Heart right ventricle (tissue), 16 donors: ENCODE measurements at places on chromosomes 7 and 10. TPM values are rescaled to one million over a fixed set of nuclear protein-coding genes. Genes with fewer than 3 reads are reported as not detected.
A peak's percentile ranks its signal among the peaks of the same experiment; 100 is the strongest.

GDF2 gene
- not detected for total RNA-seq

PTF1A gene
- not detected for total RNA-seq

PTER gene
- 15.5 TPM for total RNA-seq

EPDR1 gene
- total RNA-seq = 75.0 TPM

POU6F2 gene
- total RNA-seq = 0.44 TPM

CPA4 gene
- not detected for total RNA-seq

RGS10 gene
- total RNA-seq = 3.1 TPM

PCLO gene
- 2.3 TPM for total RNA-seq

- no peak for DNase-seq
These were observed 613.8 kb downstream of the PHTF2 start for GRCh38 chr7:78412216-78412858.

GRCh38 chr10:126904818-126905701, at the start of gene DOCK1:
TSS of gene DOCK1 (plus strand) at chr10:126905428. CDS start at chr10:126905518, 90 bp downstream.
- DNase-seq = peak; percentile 75

DNA sequence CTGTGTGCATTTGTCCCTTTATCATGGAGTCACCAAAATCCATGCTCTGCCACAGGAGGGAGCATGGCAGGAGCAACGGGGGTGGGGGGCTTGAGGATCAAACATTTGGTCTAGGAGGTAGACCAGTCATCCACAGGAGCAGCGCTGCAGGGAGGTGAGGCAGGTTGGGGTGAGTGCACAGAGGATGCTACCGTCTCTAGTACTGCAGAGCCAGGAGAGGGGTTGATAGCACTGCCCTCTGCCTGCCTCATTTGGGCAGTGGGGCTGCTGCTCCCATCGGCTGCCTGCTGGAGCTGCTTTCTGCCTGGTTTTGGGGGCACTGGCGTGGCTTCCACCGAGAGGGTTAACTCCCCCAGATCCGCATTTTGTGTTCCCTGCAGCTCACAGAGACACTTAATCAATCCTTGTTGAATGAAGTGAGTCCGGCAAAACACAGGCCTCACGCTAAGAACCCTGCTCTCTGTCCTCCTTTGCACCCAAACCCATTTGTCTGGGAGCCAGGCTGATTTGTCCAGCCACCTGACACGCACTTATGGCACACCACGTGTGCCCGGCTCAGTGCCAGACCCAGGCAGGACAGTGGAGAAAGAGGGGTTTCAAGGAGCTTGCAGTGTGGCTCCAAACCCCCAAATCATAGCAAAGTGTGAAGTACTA, 527.1 kb upstream of the FOXK1 start:
- DNase-seq = no peak

DNA sequence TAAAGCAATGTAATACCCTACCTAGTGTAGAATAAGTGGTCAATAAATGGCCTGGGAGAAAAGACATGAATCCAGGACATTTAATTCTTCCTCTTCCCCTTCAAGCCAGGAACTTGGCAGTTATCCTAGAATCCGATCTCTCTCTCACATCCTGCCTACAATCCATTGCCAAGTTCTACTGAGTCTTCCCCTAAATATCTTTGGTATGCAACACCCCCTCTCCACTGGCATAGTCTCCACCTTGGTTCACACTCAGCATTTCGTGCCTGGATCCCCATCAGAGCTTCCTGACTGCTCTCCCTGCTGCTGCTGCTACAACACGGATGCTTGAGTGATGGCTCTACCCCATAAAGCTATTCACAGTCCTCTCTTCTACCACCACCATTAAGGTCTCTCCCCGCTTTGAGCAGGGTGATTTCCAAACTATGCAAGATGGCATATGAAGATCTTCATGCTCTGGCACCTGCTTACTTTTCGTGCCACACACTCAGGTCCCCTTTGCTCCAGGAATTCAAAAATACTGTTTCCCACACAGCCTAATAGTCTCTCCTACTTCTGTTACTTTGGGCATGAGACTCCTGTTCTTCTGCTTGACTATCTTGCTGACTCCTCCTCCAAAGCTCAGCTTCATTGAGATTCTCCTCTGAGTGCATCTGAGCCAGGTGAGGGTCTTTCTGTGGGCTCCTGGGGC, 4.8 kb downstream of the ANK3 start:
- no peak for DNase-seq

- no peak for DNase-seq
These were observed 688.4 kb downstream of the REEP3 start for GRCh38 chr10:64209561-64209960.

DNA sequence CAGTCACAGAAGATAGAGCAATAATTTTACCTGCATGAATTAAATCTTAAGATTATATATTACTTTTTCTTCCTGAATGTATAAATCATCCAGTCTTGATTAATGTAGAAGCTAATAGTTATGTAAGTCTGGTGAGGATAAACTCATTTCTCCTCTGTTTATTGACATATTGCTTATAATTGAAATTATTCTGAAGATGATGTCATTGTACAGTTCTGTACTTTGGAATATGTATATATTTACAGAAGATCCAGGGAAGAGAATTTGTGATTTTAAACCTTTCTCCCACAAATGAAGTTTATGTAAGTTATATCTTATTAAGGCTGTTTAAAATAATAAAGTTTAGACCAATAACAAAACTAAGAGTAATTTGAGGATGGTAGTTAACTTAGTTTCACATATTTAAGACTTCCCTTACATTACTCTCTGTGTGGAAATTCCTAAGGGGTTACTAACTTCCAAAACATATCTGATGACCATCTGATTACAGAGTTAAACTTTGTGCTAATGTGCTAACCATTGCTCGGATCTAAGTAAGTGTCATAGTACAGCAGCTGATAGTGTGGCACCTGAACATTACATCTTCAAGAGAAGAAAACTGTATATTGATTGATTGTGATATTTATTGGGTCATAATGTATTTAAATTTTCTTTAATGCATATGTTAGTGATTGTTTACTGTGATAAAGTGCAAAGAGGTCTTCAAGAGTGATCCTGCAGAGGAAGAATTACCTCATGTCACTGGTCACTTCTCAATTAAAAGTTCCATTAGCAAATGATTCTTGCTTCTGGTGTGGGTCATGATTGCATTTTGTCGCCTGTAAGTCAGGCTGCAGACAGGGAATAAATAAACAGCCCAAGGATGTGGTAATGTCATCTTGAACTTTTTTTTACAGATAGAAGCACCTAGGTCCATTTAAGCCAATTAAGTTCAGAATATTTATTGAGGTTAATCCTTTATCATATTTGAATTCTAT, 96.9 kb downstream of the UBE3C start:
- DNase-seq = no peak

DNA sequence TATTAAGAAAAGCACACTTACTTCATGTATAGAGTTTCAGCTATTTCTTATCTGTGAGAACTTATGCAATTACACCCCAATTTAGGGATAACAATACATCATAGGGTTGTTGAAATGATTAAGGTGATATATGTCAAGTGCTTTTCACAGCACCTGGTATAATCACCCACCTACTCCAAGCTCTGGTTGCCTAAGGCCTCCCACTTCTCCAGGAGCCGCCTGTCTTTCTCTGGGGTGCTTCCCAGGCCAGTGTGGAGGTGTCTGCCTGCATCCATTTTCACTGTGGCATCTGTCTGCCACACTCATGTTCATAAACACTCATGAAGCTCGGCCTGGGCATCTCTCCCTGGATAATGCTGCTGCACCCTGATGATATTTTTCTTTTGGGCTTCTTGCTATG, 250.3 kb downstream of the STK31 start:
- no peak for DNase-seq

DNA sequence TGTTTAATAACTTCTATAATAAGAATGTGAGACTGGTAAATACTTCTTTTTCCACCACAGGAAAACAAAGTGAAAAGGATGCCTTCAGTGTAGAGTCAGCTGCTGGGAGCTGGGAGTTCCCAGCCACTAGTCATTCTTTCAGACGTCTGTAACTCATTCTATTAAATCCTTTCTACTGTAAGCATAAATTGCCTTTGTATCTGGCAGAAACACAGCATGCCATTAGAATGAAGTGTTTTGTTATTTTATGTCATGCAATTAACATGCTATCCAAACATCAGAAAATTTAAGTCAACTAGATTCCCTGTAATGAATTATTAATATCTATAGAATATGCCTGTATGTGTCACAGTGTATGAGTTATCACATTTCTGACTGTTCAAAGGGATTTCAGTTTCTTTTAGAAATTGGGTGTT, 14.3 kb downstream of the BPGM start:
- DNase-seq = no peak

- DNase-seq = no peak
These were observed 67.9 kb downstream of the RNLS start for GRCh38 chr10:88515235-88515634.

GRCh38 chr7:26305090-26305868, 13.6 kb downstream of the SNX10 start:
- DNase-seq = no peak

DNA sequence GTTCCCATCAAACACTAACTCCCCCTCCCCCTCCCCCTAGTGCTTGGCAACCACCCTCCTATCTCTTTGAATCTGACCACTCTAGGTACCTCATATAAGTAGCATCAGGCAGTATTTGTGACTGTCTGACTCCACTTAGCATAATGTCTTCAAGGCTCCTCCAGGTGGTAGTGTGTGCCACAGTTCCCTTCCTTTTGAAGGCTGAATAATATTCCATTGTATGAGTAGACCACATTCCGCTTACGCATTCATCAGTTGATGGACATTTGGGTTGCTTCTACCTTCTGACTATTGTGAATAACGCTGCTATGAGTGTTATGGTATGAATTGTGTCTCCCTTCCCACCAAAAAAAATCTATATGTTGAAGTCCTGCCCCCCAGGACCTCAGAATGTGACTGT, 89.6 kb downstream of the PRKAG2 start:
- DNase-seq = no peak

DNA sequence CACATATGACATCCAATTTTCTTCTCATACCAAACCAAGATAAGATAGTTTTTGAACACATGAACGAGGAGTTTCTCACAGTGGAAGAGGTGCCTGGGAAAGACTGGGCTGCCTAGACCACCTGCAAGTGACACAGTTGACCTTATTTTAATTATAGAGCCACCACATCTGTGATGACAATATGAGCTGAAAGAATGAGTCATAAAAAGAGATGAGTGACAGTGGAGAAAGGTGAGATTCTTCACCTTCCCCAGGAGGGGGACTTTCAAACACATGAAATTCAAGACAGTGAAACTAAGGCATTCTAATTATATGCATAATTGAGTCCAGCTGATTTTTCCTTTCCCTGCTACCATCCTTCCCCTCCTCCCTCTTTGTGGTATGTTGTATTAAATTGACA, 475.5 kb downstream of the NXPH1 start:
- no peak for DNase-seq

DNA sequence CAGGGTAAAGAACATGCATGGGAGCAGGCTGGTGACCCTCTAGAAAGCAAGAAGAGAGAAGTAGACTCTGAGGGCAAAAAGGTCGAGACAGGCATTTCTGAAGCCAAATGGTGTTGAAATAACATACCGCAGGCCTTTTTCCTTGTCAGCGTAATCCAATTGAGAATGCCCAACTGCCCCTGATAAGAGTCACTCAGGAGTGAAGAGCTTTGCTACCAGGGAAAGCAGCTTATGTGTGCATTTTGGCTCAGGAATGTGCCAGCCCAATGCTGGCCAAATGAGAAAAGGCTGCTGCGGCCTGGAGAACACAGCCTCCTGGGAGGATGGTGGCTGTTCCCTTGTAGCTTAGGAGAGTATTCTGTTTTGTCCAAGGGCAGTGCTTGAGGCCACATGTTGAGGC, 61.4 kb upstream of the NFKB2 start:
- DNase-seq = peak; percentile 42

- no peak for DNase-seq
These were observed 32.8 kb downstream of the HIPK2 start for GRCh38 chr7:139744768-139745677.

DNA sequence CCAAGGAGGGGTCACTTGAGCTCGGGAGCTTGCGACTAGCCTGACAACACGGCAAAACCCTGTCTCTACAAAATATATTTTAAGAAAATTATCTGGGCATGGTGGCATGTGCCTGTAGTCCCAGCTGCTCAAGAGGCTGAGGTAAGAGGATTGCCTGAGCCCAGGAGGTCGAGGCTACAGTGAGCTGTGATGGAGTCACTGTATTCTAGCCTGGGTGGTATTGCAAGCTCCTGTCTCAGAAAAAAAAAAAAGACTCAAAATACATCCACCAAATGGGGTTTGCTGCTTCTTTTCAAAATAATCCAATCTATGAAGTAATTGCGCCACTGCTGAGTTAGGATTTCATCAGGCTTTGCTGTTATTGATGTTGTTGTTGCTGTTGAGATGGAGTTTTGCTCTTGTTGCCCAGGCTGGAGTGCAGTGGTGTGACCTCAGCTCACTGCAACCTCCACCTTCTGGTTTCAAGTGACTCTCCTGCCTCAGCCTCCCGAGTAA, 11.1 kb upstream of the VIM start:
- DNase-seq = no peak

DNA sequence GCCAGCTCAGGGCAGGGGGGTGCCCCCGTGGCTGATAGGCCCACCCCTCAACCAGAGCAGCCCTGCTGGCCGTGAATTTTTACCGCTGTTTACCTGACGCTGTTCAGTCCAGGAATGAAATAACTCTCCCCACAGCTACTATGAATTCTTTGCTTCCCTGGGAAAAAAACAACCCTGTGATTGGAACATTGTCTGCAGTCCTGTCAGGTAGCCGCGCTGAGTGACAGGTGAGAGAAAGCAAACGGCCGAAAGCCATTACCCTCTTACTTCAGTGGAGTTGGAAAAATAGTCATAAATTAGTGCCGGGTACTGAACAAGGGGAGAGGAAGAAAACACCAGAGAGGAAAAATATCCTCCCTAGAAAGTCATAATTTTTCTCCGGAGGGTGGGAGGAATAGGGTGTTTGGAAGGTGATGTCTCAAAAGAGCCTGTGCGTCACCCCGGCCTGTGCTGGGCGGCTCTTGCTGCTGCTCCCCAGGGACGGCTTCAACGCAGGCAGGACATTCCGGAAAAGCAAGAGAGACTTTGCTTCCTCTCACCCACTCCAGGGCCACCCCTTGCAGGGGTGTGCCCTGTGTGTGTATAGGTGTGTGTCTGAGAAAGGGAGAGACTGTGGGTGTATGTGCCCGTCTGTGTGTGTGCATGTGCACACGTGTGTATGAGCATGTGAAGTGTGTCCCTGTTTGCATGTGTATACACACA, 69.0 kb downstream of the CDH23 start:
- no peak for DNase-seq

DNA sequence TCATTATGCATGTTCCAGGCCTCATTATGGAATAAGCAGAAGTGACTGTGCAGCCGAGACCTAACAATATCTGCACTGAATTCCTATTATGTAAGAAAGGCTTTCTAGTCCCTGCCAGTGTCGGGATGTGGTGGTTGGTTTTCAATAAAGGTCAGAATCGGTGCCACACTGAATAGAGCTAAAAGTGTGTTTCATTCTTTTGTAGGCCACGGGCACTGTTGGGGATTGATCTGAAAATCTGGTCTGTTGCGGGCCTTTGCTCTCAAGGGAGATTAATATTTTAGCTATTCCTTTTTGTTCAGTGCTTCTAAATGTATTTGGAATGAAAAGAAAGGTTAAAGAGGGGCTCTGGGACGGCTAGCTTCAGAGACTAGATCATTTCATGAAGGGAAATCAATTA, 559.4 kb upstream of the GALNT17 start:
- DNase-seq = no peak
